H1 (cell line): ENCODE measurements at places on chromosomes 3 and 15. TPM values are rescaled to one million over a fixed set of nuclear protein-coding genes. Genes with fewer than 3 reads are reported as not detected.

- no peak for DNase-seq
- H3K27ac ChIP-seq, result no peak overlapping the region
- H3K36me3 ChIP-seq, result no peaks in the 10 kb centered on the region
- H3K4me3 ChIP-seq, result no peak overlapping the region
Measured at GRCh38 chr3:182115328-182116015, 403.7 kb downstream of the SOX2 start.

CLDN11 gene
- 10.5 and 12.5 TPM in 2 replicates for total RNA-seq

GRCh38 chr3:197256836-197257444 is 41.5 kb downstream of the DLG1 start:
- H3K4me3 ChIP-seq, result no peak overlapping the region
- H3K4me1 ChIP-seq, result 0 out of 2 replicates have a peak, but pooled peaks cover 2% of the 10 kb centered on the region
- no peaks in the 10 kb centered on the region for H3K36me3 ChIP-seq

MUSTN1 gene
- total RNA-seq, result 0.84 and 2.4 TPM in 2 replicates

- H3K27ac ChIP-seq, result no peak overlapping the region
- H3K36me3 ChIP-seq, result no peaks in the 10 kb centered on the region
- no peak for DNase-seq
- no peaks in the 10 kb centered on the region for H3K27me3 ChIP-seq
Measured at GRCh38 chr3:156303001-156303707, 182.8 kb downstream of the KCNAB1 start.

DNA sequence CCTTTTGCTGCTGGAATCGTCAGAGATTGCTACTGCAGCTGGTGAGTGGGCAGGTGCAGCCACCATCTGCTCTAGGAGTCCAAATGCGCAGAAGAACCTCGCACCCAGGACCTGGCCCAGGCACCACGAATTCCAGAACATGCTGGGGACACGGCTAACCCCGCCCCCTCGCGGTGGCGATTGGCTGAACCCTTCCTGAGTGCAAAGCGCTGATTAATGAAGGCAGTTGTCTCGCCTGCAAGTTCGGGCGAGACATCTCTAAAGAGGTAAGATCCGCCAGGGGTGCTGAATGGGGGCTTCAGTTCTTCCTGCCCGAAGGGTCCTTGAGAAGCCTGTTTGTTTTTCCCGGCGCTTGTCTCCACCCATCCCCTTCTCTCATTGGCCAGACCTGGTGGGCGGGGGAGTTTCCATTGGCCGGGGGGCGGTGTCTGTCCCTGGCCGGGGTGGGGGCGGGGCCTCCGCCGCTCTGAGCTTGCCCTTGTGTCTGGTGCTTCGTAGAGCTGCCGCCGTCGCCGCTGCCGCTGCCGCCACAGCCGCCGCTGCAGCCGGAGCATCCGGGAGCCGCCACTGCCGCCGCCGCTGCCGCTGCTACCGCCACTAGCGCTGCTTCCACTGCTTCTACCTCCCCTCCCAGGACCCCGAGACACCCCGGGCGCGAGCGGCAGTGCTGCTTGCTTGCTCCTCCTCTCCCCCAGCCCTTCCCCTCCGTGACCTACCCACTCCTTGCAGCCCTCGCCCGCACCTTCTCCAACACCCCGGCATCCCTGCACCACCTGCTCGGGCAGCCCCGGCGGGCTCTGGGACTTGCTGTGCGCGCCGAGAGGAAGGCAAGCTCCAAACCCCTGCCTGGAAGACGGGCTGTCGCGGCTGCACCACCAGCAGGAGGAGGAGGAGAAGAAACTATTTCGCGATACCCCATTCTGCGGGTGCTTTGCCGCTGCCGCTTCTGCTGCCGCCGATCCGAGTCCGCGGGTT is at the start of gene CADM2:
Gene CADM2 (plus strand): TSS at position 495 of the 975 bp plus-strand sequence.
- H3K4me1 ChIP-seq, result peaks cover 4% of the 10 kb centered on the region; the same call in 1 of the 2 replicates
- H3K4me3 ChIP-seq, result peak within 1 kb of the TSS; percentile 82
- H3K27ac ChIP-seq, result peak within 1 kb of the TSS; percentile 78; the same call in 1 of the 2 replicates

- H3K27ac ChIP-seq, result no peak overlapping the region
- no peaks in the 10 kb centered on the region for H3K36me3 ChIP-seq
- DNase-seq, result no peak
- H3K4me3 ChIP-seq, result no peak overlapping the region
- no peaks in the 10 kb centered on the region for H3K4me1 ChIP-seq
Measured at GRCh38 chr3:197249542-197249941, 48.9 kb downstream of the DLG1 start.

DNA sequence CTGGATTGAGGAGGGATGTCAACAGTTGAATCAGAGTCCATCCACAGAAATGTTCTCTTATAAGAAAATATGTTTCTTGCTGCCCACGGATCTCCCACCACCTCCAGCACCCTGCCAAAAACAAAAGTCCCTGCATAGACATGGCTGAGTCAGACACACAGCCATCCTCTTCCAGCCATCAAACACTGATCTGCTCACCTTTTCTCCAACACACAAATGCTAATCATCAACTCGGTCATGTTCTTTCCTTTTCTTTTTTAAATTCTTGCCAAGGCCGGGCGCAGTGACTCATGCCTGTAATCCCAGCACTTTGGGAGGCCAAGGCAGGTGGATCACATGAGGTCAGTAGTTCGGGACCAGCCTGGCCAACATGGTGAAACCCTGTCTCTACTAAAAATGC is 110.7 kb upstream of the IL12A start:
- H3K4me3 ChIP-seq, result no peak overlapping the region
- DNase-seq, result no peak
- no peaks in the 10 kb centered on the region for H3K36me3 ChIP-seq
- H3K27ac ChIP-seq, result no peak overlapping the region
- H3K27me3 ChIP-seq, result no peaks in the 10 kb centered on the region
- no peaks in the 10 kb centered on the region for H3K4me1 ChIP-seq

- no peak overlapping the region for H3K27ac ChIP-seq
- peaks cover 2% of the 10 kb centered on the region for H3K36me3 ChIP-seq
- no peak for DNase-seq
- H3K27me3 ChIP-seq, result no peaks in the 10 kb centered on the region
Measured at GRCh38 chr15:43886558-43886957, 59.8 kb downstream of the WDR76 start.

LEO1 gene
- total RNA-seq, result 27.4 and 29.2 TPM in 2 replicates

SH2D7 gene
- not detected in 2 replicates for total RNA-seq

AGBL1 gene
- not detected in 2 replicates for total RNA-seq

GRCh38 chr3:43162230-43163084 is 56.6 kb upstream of the POMGNT2 start:
- H3K27me3 ChIP-seq, result no peaks in the 10 kb centered on the region
- no peaks in the 10 kb centered on the region for H3K36me3 ChIP-seq
- no peak for DNase-seq
- H3K4me1 ChIP-seq, result peaks cover 4% of the 10 kb centered on the region; the same call in 1 of the 2 replicates

- no peaks in the 10 kb centered on the region for H3K4me1 ChIP-seq
- H3K27ac ChIP-seq, result no peak overlapping the region
- no peaks in the 10 kb centered on the region; the same call in 1 of the 2 replicates for H3K27me3 ChIP-seq
- H3K4me3 ChIP-seq, result no peak overlapping the region
Measured at GRCh38 chr3:126081618-126082361, 2.1 kb downstream of the SLC41A3 start.

GRCh38 chr15:48925714-48926223 is 38.0 kb downstream of the SHC4 start:
- no peaks in the 10 kb centered on the region for H3K4me1 ChIP-seq
- no peak for DNase-seq
- H3K27me3 ChIP-seq, result peaks cover 1% of the 10 kb centered on the region
- H3K4me3 ChIP-seq, result no peak overlapping the region
- H3K36me3 ChIP-seq, result no peaks in the 10 kb centered on the region

- no peak overlapping the region for H3K27ac ChIP-seq
- H3K36me3 ChIP-seq, result no peaks in the 10 kb centered on the region
- peaks cover 7% of the 10 kb centered on the region; the same call in 1 of the 2 replicates for H3K4me1 ChIP-seq
- DNase-seq, result no peak
- no peak overlapping the region for H3K4me3 ChIP-seq
Measured at GRCh38 chr15:58471348-58471747, 39.6 kb downstream of the LIPC start.

GRCh38 chr15:96267463-96267862 is 63.0 kb upstream of the NR2F2 start:
- no peaks in the 10 kb centered on the region for H3K27me3 ChIP-seq
- DNase-seq, result no peak
- no peaks in the 10 kb centered on the region for H3K4me1 ChIP-seq
- H3K36me3 ChIP-seq, result no peaks in the 10 kb centered on the region
- H3K27ac ChIP-seq, result no peak overlapping the region

- peaks cover 3% of the 10 kb centered on the region for H3K4me1 ChIP-seq
- H3K27ac ChIP-seq, result no peak overlapping the region
- H3K27me3 ChIP-seq, result no peaks in the 10 kb centered on the region
- H3K4me3 ChIP-seq, result no peak overlapping the region
Measured at GRCh38 chr3:133991637-133992036, 38.1 kb downstream of the SLCO2A1 start.

GRCh38 chr15:54101664-54102270 is 123.5 kb downstream of the UNC13C start:
- H3K4me1 ChIP-seq, result no peaks in the 10 kb centered on the region
- no peak overlapping the region for H3K4me3 ChIP-seq
- no peaks in the 10 kb centered on the region for H3K27me3 ChIP-seq
- no peak overlapping the region for H3K27ac ChIP-seq
- no peaks in the 10 kb centered on the region for H3K36me3 ChIP-seq

UPK1B gene
- 0.29 and 0.67 TPM in 2 replicates for total RNA-seq
